ENCODE measurements at places on chromosomes 7 and 10.

DNA sequence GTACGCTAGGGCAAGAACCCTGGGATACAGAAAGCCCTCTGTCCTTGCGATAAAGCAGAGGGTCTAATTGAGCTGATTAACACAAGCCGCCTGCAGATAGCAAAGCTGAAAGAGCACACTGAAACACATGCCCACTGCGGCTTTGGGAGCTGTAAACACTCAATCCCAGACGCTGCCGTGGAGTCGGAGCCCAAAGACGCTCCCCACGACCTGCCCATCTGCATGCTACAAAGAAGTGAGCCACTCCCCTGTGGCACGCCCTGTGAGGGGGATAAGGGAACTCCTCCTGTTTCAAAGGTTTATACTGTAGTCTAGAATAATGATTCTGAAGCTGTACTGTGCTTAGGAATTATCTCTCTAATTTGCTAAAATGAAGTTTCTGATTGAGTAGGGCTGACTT lies 985.6 kb upstream of the GHITM start:
- no peak for DNase-seq

DNA sequence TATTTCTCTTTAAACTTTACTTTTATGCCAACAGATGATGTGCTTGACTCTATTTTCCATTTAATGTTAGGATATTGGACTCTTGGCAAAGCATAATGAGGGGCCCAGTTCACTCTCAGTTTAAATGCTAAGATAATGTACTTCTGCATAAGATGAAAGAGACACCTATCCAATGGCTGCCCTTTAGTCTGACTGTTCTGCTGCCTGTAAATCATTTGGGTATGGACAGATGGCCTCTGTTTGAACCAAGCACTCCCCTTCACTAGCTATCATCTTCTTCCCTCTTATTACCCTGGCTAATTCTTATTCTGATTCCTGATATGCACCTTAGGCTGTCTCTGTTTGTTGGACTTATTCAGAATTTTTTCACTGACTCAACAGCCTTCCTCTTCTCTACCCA lies 72.1 kb downstream of the SEM1 start:
- no peak for DNase-seq

- no peak for DNase-seq
Measured at GRCh38 chr10:113180401-113181154, 230.5 kb downstream of the TCF7L2 start.

DNA sequence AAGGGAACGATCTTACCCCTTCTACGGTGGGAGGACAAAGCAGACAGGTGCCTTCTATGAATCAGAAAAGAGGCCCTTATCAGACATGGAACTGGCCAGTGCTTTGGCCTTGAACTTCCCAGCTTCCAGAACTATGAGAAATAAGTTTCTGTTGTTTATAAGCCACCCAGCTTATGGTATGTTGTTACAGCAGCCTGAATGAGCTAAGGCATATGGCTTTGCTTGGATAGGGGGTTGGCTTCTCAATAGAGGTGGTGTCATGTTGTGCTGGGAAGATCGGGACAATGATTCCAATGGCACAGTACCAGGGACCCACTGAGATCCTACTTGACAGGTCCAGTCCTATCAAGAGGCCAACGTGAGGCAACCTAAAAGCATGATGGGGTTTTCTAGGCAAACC lies 183.4 kb upstream of the BMPER start:
- no peak for DNase-seq

GRCh38 chr10:29657719-29658274 lies 23.0 kb upstream of the SVIL start:
- no peak for DNase-seq

- no peak for DNase-seq
Measured at GRCh38 chr7:112866424-112866823, 76.2 kb upstream of the TMEM168 start.
